ENCODE measurements at places on chromosomes 7 and 10. TPM values are rescaled to one million over a fixed set of nuclear protein-coding genes. Genes with fewer than 3 reads are reported as not detected.

The FFAR4 gene
- total RNA-seq, result 0.18 TPM

The FAM221A gene
- total RNA-seq, result 15.2 TPM

The UNCX gene
- total RNA-seq, result 15.5 TPM

The OR2A12 gene
- not detected for total RNA-seq

The KIFBP gene
- 34.3 TPM for total RNA-seq

The CPN1 gene
- total RNA-seq, result not detected

The LIPA gene
- 36.4 TPM for total RNA-seq

The TEX36 gene
- not detected for total RNA-seq

The GRM3 gene
- 74.5 TPM for total RNA-seq

The HGF gene
- 1.7 TPM for total RNA-seq

The ZNF727 gene
- total RNA-seq, result 0.18 TPM

The RBAK gene
- 17.4 TPM for total RNA-seq

The LLCFC1 gene
- total RNA-seq, result not detected

The KLF14 gene
- not detected for total RNA-seq

The CLDN3 gene
- total RNA-seq, result 0.36 TPM

The PTPN20 gene
- 16.4 TPM for total RNA-seq

The RBM20 gene
- 0.91 TPM for total RNA-seq

The RET gene
- 4.4 TPM for total RNA-seq

All from cerebellum (tissue), 4 donors.